ENCODE measurements at places on chromosomes 11 and 22.

- DNase-seq: no peak
Measured at GRCh38 chr11:124625504-124626168, 3.0 kb downstream of the TBRG1 start.

- no peak for DNase-seq
Measured at GRCh38 chr11:92870196-92870832, 99.1 kb upstream of the MTNR1B start.

- DNase-seq: no peak
Measured at GRCh38 chr11:117535201-117535849, 207.7 kb downstream of the CEP164 start.

GRCh38 chr11:15336021-15336420, 221.3 kb downstream of the INSC start:
- no peak for DNase-seq

- no peak for DNase-seq
Measured at GRCh38 chr11:6175440-6175839, 5.3 kb upstream of the OR52B2 start.

DNA sequence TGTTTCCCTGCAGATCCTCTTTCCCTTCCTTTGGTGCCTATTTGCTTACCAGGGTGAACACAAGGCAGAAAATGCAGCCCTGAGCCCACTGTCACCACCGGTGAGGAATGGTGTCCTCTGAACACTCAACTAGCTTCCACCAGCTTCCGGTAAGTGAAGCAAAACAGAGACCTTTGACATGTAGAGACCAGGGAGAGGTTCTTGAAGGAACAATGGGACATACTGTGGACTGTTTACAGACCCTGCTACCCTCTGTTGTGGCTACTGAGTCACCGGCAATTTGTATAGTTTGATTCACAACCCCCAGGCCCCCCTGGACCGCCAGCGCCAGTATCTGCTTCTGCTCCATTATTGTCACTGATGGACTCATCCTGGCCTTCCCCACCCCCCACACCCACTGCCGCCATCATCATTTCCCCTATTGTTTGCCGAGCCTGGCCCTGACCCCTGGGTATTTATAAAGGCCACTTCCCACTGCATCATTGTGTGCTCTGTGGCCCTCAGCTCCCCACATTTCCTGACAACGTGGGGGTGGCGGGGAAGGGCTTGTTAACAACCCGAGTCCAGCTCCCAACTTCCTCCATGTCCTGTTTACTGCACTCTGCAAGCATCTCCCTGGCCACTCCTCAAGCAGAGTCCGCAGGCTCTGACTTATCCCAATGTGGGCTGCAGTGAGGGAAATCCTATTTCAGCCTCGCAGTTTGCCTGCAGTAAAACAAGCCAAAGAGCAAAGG, 252.9 kb downstream of the ETS1 start:
- DNase-seq: no peak

DNA sequence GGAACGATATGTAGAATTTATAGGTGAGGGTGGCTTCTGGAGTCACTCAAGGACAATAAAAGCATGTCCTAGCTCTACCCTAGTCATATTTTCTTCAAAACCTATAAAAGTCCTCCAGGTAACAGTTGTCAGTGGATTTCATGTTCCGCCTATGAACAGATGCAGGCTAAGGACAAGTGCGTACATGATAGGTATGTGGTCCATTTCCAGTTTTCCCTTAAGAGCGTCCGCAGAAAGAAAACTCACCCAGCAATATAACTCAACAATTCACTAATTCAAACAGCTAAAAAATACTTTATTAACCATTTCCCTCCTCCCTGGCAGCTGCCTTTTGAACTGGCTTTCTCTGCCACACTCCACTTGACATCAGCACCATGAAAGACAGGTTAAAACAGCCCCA, 50.2 kb upstream of the CCDC34 start:
- no peak for DNase-seq

- DNase-seq: no peak
Measured at GRCh38 chr11:65865550-65866172, 5.4 kb downstream of the MUS81 start.

DNA sequence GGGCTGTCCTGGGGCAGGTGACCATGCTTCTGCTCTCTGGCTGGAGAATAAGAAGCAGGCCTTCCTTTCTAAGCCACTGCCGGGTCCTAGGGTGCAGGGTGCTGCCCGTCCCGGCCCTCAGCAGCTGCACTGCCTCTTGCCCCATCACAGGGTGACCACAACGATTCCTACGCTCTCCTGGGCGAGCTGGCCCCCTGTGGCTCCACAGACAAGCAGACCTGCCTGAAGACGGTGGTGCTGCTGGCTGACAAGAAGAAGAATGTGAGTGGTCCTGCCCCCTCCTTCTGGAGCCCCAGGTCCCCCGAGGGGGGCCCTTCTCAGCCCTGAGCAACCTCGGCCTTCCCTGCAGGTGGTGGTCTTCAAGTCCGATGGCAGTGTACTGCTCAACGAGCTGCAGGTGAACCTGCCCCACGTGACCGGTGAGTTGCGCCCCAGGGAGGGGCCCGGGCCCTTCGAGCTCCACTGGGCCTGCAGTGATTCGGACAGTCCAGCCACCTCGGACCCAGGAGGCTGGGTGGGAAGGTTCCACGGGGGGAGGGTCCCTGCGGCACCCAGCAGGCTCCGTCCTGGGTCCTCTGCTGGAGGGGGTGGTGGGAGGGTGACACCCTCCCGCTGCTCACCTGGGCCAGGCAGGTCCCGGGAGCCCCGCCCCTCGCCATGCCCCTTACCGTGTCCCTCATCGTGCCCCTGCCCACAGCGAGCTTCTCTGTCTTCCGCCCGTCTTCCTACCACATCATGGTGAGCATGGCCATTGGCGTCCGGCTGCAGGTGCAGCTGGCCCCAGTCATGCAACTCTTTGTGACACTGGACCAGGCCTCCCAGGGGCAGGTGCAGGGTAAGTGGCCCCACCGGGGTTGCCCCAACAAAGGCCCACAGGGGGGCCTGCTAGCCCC, 8.3 kb downstream of the MUC2 start:
- DNase-seq: no peak

All from activated CD4-positive, alpha-beta T cell treated with anti-CD3 and anti-CD28 coated beads for 36 hours (primary cell).